ENCODE measurements at places on chromosomes 6 and 20.

DNA sequence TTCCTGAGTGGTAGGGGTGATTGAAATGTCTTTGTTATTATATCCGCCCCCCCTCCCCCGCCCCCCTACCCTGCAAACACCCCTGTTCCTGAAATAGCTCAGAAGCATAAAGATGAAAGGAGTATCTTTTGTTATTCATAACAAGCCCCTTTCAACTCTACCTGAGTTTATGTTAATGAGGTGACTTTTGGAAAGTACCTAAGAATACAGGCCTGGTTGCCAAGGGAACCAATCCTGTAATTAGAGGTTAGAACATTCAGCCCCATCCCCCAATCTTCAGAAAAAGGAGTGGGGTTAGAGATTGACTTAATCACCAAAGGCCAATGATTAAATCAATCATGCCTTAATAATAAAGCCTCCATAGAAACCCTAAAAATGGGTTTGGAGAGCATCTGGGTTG is 979.2 kb upstream of the GJE1 start:
- DNase-seq, result no peak

- DNase-seq, result no peak
Measured at GRCh38 chr20:23002276-23002675, 32.8 kb upstream of the SSTR4 start.

GRCh38 chr6:10163203-10163962 is 251.5 kb downstream of the TFAP2A start:
- DNase-seq, result no peak

DNA sequence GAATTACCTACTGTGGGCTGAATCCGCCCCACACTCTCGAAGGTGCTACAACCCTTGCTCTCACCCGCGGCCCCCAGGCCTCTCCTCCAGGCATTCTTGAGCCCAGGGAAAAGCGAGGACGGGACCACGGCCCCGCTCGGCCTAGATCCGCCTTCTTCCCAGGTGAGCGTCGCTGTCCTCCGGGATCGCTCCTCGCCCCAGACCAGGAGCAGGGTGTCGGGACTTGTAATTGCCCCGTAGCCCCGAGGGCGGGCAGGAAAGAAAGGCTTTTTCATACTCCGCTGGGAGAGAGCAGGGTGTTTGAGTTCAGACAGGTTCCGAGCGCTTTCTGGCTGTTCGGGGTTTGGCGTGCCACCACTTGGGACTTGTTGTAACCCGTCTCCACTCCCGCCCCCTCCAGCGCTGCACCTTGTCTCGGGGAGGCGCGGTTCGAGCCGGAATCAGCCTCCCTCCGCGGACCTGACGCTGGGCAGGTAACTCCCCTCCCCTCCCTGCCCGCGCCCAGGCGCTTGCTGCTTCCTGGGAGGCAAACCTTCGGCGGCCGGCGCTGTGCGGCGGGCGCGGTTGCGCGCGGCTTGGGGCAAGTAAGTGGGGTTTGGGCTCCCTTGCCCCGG is at the start of gene FAM83B:
TSS of gene FAM83B (plus strand) at position 529 of the 614 bp plus-strand sequence. CDS start 23,476 bp downstream, outside the sequence.
- DNase-seq, result no peak

GRCh38 chr20:58693226-58694006 is 816 bp downstream of the NPEPL1 start:
- no peak for DNase-seq

GRCh38 chr20:14478126-14478525 is 140.7 kb upstream of the FLRT3 start:
- DNase-seq, result no peak

GRCh38 chr6:154414021-154414813 is 57.6 kb upstream of the IPCEF1 start:
- no peak for DNase-seq

DNA sequence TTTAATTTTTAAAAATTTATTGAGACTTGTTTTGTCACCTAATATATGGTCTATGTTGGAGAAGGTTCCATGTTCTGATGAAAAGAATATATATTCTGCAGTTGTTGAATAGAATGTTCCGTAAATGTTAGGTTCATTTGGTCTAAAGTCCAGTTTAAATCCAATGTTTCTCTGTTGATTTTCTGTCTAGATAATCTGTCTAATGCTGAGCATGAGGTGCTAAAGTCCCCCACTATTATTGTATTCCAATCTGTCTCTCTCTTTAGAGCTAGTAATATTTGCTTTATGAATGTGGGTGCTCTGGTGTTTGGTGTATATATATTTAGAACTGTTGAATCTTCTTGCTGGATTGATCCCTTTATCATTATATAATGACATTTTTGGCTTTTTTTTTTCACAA is 15.5 kb downstream of the TRIM15 start:
- no peak for DNase-seq

GRCh38 chr6:10908228-10908627 is 21.4 kb downstream of the SYCP2L start:
- no peak for DNase-seq

DNA sequence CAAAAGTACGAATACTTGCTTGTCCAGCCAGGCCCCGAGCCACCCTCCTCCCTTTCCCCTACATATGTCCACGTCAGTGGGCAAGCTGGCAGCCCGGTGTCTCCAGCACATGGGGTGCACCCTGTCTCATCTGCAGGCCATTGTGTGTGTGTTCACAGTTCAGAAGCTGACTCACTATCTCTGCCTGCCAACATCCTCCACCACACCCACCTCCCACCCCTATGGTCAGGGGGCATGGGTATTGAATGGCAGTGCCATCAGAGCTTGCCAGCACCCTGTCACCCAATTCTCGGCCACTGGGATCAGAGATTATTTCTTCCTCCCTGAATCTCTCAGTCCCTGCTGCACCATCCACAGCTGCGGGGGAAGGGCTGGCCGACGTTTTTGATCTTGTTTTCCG is 195.7 kb downstream of the FARS2 start:
- no peak for DNase-seq

GRCh38 chr6:166244353-166245045 is 63.7 kb downstream of the PRR18 start:
- DNase-seq, result no peak

DNA sequence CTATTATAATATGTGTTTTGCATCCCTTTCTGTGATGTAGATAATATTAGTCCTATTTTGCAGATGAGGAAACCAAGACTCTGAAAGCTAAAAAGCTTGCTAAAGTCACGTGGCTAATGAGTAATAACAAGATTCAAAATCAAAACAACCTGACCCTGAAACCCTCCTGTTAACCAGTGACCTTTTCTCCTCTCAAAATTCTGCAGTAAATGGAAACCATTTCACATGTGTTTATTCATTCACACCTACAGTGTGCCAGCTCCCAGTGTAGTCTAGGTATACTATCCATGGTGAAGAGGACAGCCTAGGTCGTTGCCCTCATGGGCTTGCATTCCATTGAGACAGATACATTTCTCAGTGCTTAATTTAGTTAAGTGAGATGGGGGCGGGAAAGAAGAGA is 30.6 kb upstream of the PHACTR2 start:
- no peak for DNase-seq

DNA sequence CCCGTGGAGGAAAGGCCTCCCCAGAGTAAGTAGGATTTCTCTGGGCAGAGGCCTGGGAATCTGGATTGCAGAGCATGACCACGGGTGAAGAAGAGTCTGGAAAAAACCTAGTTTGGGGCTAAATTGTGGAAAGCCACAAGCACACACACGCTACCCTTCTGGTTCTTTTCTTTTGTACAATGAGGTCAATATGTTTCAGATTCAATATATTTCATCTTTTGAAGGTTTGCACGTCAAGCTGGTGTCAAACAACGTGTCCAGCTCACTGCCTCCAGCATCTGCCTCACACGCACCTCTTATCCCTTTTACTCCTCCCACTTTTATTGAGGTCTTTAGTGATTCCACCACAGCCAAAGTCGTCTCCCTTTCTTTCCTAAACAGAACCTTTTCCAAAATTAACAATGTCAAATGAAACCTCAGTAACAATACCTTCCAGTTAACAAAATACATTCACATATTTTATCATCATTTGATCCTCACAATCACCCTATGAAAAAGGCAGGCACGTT is 773 bp upstream of the EPB41L2 start:
- no peak for DNase-seq

GRCh38 chr20:51447097-51447764 is 95.3 kb downstream of the NFATC2 start:
- no peak for DNase-seq

GRCh38 chr20:32433311-32434021 is 75.3 kb downstream of the ASXL1 start:
- no peak for DNase-seq

DNA sequence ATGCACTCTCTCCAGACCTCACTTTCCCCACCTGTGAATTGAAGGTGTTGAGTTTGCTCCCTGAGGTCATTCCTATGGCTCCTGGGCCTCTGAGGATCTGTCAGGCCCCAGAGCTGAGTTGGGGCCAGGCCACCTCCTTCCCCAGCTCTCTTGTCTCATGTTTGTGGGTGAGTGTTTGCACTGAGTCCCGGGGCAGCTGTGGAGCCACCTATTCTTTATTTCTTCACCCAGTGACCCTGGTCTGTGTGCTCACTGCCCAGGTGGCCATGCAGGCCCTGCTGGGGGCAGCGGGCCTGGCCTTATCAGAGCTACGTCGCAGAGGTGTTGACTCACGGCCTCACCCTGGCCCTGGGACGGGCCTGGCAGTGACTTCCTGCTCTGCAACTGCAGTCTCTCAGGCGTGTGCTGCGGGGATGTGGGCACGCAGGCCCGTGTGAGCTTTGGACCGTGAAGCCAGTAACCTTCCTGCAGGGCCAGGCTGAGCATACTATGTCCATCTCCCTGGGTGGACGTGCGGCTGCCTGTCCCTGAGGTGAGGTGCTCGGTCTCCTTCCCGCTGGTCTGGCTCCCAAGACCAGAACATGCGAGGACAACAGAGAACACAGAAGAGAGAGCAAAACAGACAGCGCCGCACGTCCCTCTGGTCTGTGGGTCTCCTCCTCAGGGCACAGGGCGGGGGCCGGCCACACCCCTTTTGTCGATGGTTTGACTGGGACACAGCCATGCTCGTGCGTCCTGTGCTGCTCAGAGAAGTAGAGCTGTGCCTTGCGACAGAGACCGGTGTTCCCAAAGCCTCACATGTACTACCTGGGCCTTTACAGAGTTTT is 12.1 kb downstream of the TMEM181 start:
- no peak for DNase-seq

- no peak for DNase-seq
Measured at GRCh38 chr6:167502471-167502870, 177.6 kb downstream of the TTLL2 start.

GRCh38 chr6:2378046-2378657 is 132.7 kb upstream of the GMDS start:
- no peak for DNase-seq

DNA sequence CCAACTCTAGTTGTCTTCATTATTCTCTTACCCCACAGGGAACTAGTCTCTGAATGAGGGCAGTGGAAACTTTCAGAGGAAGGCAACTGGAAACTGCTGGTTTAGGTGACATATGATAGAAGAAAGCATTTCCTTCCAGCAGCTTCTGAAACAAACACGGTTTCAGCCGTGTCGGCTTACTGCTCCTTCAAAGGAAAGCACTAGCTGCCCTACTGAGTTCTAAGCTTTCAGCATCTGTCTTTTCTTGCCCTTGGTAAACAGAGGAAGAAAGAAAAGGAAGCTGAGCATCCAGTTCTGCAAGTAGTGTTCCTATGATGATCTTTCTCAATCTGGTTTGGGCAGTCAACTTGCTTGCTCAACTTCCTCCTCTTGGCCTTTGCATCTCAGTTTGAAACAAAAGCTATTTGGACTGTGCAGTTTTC is 117.5 kb upstream of the CEP85L start:
- no peak for DNase-seq

DNA sequence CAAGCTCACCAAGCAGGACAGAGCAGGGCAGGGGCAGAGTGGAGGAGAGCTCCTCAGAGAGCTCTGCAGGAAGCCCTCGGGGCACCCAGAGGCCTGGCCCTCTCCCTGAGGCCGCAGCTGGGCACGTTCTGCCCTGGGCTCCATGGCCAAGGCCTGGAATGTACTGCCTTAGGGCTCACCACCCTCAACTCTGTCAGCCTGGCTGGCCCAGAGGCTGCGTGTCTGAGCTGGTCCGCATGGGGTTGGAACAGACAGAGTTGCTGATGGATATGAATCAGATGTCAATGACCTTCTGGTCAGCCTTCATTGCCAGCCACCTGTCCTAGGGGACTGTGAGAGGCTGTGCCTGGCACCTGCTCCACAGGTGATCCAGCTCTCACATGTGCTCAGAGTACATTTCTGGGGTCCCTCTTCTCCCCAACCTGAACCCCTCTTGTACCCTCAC is 33.2 kb upstream of the PCMTD2 start:
- no peak for DNase-seq

- no peak for DNase-seq
Measured at GRCh38 chr6:158667360-158667981, 17.6 kb downstream of the SYTL3 start.

- no peak for DNase-seq
Measured at GRCh38 chr20:57457243-57458095, 66.3 kb downstream of the RBM38 start.

GRCh38 chr6:13038315-13038714 is 290.0 kb downstream of the TBC1D7 start:
- no peak for DNase-seq

DNA sequence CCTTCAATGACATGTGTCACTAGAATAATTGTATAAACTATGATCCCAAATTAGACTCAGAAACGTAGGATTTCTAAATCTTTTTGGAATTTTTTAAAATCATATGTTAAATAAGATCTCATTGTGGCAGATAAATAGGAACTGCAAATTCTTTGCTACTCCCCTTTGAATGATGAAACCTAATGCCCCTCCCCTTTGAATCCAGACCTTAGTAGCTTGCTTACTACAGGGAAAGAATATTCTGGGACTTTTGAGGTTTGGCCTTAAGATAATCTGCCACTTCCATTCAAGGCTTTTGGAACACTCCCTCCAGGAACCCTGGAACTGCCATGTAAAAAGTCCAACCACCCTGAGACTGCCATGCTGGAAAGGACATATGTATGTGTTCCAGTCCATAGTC is 7.1 kb downstream of the TDP2 start:
- no peak for DNase-seq

All from stimulated activated CD8-positive, alpha-beta memory T cell treated with anti-CD3 and anti-CD28 coated beads, Interleukin-4, amount 100 ng/mL, for 1 hour (primary cell).